ENCODE measurements at places on chromosomes 5 and 9. TPM values are rescaled to one million over a fixed set of nuclear protein-coding genes. Genes with fewer than 3 reads are reported as not detected.

DNA sequence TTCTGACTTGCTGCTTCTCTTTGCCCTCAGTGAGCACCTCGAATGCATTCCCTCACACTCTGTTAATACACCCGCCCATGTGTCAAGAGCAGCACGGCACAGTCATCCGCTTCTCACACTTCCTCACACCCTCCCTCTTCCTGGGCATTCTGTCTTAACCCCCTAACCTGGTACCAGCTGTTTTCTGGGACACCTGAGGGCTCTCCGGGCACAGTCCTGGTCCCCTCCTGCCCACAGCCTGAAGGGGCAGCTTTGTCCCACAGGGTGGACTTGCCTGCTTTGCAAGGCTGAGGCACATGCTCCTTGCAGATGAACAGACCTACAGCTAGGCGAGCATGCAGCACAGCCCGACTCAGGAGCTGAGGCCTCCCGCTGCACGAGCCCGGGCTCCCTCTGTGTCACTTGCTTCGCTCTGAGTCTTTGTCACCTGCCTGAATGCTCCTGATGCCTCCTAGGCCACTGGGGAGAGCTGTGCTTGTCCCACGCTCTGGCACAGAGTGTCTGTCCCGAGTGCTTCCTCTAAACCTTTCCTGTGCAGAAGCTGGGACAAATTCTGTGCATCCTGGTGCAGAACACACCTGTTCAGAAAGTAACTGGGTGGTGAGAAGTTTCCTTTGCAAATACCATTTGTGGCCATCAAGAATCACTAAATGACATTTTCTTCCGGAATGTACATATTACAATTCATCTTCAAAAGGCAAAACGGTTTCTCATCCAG lies 47.8 kb downstream of the AHRR start:
- no peak for DNase-seq

The SOHLH1 gene
- not detected for total RNA-seq

GRCh38 chr5:72383726-72384125 lies 63.6 kb downstream of the PTCD2 start:
- DNase-seq, result no peak

DNA sequence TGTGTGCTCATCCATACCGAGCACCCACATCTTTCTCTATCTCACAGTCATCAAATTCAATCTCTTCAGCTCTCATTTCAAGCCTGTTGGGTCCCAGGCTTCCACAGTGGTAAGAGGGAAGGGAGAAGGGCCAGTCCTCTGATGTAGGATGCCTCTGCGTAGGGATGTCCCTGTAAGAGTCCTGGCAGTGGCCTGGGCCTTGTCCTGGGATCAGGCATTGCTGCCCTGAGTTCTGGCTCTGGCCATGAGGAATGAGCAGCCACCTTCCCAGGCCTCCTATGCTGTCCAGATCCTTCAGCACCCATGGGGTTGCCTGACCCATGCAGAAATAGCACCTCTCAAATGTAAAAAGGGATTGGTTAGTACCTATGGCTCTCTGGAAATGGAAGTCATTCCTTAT lies 121.2 kb downstream of the EFNA5 start:
- no peak for DNase-seq

DNA sequence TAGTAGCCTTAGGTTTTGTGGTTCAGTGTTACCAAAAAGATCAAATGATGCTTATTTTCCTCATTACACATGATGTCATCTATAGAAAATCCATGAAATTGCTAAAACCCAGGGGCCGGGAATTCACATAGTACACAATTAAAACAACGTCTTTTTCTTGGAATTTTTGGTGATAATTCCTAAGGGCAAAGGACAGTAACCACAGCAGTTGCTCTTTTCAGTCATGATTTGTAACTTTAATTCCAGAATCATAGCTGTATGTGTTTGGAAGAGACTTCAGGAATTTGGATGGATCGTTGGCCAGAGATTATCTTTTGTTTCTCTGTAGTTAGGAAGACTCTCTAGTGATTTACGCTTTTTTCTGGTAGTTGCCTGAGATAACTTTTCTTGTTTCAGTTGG lies 748.7 kb downstream of the TLE4 start:
- DNase-seq, result no peak

The SPINK14 gene
- total RNA-seq, result not detected

The INSL4 gene
- total RNA-seq, result not detected

GRCh38 chr5:39577529-39577928 lies 152.7 kb upstream of the DAB2 start:
- DNase-seq, result no peak

Measured in HCT116 (cell line).